Fibroblast of skin of right quadriceps (primary cell): ENCODE measurements at places on chromosomes 5 and 9.

GRCh38 chr5:68250661-68251298 is 35.2 kb downstream of the PIK3R1 start:
- DNase-seq: no peak

GRCh38 chr5:155696362-155696761 is 630.6 kb upstream of the SGCD start:
- no peak for DNase-seq

- DNase-seq: peak; percentile 23
These were observed 883.6 kb upstream of the C9orf72 start for GRCh38 chr9:28456861-28457260.

DNA sequence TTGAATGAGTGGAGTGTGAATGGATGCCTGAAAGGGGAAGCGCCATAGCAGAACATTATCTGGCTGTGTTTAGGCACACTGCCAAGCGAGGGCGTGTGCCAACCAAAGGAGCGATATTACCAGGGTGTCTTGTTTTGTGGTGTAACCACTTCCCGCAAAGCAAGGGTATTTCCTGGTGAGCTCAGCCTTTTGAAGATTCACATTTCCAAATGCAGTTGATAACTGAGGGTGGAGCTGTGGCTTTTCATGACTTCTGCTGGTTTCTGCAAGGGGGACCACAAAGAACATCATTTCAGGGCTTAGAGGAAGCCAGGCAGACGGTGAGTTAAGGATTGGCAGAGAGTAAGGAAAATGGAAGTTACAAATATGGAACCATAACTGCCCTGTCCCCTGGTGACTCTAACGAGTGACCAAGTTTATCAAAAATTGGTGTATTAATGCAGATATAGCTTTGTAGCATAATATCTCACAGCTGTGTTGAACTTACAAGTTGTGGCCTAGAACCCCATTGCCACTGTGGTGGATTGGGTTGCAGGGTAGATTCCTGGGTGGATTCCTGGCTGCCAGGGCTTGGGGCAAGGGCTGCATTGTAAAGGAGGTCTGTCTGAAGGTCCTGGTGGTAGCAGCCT is 71.4 kb downstream of the RALGPS1 start:
- peak; percentile 74 for DNase-seq

DNA sequence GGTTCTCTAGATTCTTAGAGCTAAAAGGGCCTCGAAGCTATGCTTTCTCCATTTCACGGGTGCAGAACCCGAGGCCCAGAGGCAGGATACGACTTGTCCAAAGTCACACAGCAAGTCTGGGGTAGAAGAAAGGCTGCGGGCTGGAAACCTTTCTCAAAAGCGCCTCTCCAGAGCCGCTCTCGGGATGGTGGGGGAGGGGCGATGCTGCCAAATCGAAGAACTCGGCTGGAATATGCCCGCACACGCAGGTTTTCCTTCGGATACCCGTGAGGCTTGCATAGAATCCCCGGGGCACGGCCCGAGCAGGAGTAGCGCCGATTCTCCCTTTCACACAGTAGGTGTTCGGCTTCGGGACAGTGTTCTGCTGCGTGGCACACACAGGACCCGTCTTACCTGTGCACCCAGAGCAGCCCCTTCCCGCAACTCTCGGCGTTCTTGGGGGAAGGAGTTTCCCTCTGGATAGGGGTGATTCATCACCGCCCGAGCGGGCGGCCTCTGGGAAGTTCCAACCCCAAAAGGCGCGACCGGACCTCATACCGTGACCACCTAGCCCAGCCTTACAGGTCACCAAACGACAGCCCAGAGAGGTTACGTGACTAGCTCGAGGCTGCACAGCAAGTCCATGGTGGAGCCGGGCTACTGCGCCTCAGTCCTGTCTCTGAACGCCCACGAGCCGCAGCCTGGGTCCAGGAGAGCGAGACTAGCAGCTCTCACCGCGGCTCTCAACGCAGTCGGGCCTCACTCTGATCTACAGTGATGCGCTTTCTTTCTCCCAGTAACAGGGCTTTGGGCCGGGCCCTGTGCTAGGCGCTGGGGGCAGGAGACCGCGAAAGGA is 4.1 kb downstream of the PAX5 start:
- DNase-seq: no peak

DNA sequence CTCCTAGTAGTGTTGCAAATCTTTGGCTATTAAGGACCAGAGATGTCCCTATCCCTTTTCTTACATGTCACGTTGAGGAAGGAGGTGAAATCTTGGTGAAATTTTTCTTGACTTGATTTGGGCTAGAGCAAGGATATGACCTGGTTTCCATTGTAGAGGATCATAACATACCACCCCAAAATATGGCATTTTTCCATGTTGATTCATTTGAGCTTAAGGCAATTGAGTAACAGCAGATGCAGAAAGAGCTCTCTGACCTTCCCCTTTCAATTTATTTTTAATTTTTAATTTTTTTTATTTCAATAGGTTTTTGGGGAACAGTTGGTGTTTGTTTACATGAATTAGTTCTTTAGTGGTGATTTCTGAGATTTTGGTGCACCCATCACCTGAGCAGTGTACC is 61.2 kb upstream of the MAP1B start:
- no peak for DNase-seq

- DNase-seq: no peak
These were observed 27.4 kb upstream of the ENHO start for GRCh38 chr9:34550016-34550680.

DNA sequence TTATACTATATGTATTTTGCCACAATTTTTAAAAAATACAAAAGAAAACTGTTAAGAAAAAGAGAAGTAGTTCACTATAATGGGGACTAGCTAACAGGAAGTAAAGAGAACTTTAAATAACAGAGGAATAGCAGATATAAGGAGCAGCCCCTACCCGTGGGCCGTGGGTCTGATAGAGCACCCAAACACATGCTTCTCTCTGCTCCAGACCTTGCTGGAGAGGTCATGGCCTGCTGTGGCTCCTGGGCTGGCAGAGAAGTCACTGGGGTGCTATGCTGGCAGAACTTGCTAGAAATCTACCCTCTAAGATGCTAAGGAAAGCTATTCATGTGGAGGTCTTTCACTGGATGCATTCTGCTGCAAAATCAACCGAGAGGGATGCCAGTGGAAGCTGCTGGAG is 10.0 kb upstream of the TNFAIP8 start:
- no peak for DNase-seq

DNA sequence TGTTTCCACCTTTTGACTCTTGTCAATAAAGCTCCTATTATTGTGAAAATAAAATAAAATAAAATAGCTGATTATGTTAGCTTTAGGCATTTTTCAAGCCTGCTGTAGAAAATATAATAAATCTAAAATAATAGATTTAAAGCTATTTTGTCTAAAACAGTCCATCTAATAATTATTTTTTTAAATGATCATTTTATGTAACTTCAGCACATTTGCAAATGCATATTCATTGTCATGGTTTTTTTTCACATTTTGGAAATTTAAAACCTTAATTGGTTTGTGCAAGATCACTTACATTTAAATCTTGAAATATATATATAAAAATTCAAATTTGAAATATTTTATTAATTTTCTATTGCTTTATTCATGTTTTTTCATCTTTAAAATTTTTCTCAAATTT is 159.8 kb downstream of the ADGRV1 start:
- DNase-seq: no peak

GRCh38 chr5:72499730-72500129 is 7.5 kb downstream of the ZNF366 start:
- DNase-seq: no peak

DNA sequence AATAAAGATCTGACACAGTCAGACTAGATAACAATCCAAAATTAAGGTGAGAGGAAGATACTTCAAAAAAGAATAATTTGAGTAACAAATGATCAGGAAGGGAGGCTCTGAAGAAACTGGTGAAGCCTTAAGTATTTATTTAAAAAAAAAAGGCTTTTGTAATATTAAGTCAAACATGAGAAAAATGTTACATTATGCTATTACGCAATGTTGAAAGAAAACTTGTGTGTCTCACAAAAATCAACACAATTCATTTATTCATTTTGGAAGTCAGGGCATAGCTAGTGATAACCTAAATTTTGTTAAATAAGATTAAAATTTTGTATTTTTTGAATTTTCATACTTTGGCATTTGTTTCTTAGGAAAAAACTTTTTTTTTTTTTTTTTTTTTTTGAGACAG is 28.2 kb downstream of the WDR41 start:
- DNase-seq: peak; percentile 5

DNA sequence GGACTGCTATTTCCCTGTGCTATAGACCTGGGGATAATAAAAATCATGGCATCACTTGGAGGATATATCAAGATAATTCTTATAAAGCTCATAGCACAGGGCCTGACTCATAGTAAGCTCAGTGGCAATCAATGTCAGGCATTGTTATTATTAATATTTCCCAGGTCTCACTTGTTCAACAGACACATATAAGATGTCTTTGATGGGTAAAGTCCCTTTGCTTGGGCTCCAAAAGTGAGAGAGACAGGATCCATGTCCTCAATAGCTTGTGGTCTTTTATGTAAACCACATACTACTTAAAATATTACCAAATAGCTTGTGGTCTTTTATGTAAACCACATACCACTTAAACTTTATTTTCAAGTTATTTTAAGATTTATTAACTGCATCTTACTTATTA is 11.2 kb downstream of the SH3RF2 start:
- no peak for DNase-seq

GRCh38 chr5:142600611-142601358 is 85.1 kb downstream of the FGF1 start:
- DNase-seq: no peak

DNA sequence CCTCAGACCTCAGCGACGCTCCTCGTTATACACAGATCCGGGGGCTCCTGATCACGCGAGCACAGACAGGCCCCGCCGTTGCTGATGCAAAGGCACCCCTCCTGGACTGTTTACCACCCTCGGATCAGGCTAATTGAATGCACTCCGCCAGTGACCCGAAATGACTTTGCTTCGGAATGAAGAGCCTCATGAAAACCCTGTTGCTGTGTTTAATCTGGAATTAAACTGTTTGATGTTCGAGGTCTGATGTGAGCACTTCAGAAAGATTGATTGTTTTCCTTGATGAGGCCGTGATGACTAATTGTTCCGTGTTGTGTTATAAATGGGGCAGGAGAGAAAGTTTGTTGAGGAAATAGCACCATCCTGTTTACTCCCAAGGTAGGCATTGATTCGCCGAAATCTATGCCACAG is 190.5 kb upstream of the PPP1R26 start:
- DNase-seq: no peak

DNA sequence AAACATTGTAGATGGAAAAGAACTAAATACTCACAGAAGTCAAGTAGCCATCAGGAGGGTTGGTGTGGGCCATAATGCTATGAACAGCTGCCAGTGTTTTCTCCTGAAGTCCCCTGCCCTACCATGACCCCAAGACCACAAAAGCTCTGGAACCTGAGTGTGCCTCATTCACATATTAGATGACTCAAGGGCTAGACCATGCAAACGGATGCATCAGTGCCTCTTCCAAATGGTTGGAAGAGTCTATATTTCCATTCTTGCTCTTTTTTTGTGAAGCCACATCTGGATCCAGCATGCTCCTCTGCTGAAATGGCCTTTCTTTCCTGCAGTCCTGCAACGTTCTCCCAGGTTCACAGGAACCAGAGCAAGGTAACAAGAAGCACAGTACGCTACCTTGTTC is 136.6 kb upstream of the EPB41L4A start:
- peak; percentile 59 for DNase-seq

DNA sequence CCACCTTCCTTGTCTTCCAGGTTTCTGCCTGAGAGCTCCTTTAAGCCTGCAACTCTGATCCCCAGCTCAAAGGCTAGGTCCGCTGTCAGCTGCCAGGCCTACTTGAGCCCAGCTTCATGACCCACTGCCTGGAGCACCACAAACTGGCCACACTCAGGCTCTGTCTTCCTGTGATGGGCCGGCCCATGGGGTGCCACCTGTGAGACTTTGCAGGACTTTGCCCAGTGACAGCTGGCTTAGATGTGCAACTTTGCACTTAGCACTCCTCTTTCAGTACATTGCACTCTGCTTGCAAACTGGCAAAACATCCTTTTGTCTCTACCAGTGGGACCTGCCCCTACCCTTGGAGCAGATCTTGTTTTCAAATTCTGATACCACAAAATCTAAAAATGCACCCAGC is 311.5 kb upstream of the PDE4D start:
- no peak for DNase-seq

DNA sequence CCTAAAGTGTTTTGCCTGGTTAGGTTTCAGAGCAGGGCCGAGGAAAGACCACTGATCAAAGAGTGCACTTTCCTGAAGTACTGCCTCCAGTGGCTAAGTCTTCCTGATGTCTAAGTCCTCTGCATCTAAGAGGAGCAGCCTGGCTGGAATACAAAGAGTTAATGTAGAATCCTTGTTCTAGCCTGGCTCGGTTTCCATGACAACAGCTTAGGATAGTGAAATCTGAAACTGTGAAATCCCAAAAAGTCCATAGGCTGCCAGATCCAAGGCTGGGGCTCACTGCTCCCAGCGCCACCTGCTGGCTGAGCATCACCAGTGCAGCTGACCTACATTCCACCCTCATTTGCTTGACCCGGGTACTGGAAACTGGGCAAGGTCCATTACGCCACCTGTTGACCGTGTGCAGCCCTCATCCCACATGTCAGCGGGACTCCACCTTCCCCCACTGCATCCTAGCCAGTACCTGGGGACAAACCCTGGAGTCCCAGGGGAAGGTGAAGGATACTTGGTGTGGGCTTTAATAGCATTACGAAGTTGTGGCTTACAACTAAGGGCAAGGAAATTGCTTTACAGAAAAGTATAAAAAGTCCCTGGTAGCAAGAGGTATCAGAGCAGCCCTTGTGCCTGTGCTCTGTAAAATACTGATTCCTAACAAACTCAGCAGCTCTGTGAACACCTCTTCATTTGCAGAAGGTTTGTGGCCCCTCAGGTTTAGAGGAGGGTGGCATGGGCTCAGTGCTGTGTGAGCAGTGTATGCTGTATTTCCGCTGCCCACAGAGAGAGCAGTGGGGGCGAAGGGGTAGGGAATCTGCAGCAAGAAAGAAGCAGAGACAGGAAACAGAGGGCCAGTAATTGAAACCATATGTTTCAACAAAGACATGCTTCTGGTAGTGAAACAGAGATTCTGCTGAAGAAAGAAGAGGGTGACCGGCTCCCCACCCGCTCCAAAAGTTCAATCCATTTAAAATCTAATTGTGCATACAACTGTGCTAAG is 36.0 kb downstream of the PCDHGC5 start:
- DNase-seq: peak; percentile 98

GRCh38 chr5:80195837-80196400 is 59.9 kb downstream of the SERINC5 start:
- no peak for DNase-seq

DNA sequence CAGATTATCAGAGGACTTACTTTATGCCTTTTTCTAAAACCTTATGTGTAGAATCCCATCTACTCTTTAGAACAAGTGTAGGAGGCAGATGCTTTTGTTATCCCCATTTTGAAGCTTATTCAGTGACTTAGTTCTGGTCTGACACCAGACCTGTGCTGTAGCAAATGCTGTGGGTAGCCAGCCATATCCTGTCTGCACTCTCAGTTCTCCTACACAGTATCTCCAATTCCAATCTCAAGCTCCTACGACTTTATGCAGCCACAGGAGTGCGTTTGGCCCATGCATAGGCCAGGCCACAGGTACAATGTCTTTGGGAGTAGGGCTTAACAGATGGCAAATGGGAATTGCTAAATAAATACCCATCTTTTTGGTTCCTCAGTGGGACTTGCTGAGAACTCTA is 292.6 kb downstream of the MCTP1 start:
- DNase-seq: no peak
